ENCODE measurements at places on chromosomes 16 and 17.
A peak's percentile ranks its signal among the peaks of the same experiment; 100 is the strongest.

DNA sequence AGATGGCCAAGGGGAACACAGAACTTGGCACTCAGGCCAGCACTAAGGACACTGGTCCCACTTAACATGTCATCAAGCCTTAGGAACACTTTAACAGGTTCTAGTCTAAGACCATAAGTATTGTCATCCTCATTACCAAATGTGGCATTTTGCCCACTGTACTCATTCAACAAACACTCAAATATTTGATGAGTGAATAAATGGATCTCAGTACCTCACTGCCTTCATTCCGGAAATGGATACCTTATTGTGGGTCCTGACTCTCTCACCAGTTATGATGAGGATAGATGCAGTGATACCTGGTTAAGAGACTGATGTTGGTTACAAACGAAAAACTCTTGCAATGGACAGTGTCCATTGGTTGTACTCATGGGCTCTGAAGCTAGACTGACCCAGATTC is 455.2 kb upstream of the DYNLRB2 start:
- DNase-seq, result no peak

GRCh38 chr16:56748826-56749225 is 18.9 kb downstream of the NUP93 start:
- no peak for DNase-seq

DNA sequence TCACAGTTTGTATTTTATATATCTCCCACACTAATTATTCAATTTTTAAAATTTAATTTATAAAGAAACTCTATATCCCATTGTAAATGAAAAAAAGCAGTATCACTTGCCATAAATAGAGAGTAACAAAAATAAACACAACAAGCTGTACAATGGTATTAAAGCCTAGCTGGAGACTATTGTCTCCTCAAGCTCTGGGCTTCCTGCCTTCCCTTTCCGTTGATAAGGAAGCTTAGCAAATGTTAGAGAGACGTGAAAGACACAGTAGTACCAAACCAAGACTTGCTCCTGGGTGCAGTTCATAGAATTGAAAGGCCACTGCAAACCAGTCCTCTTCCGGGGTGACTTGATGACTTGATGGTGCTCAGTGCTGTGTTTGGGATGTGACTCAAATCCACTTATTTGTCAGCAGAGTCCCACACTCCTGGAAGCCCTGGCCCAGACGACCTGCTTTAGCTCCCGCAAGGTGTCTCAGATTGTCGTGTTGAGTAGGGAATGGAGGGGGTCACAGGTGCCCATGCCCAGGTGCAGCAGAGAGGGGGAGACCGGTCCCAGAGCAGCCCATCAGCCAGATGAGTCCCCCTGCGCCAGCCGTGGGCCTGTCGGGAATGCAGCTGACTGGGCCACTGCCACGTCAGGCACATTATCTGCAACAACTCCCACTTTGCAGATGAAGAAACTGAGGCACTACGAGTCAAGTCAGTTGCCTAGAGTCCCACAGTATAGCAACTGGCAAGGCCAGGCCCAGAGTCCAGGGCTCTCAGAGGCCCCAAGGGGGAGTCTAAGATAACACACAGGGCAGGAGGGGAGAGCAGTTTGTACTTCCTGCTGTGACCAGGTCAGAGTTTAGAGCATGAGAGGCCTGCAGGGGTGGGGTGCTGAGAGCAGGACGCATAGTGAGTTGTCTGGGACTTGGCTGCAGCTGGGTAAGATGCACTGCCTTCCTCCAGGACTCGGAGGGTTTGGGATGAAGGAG is 40.5 kb downstream of the PSME3IP1 start:
- no peak for DNase-seq

DNA sequence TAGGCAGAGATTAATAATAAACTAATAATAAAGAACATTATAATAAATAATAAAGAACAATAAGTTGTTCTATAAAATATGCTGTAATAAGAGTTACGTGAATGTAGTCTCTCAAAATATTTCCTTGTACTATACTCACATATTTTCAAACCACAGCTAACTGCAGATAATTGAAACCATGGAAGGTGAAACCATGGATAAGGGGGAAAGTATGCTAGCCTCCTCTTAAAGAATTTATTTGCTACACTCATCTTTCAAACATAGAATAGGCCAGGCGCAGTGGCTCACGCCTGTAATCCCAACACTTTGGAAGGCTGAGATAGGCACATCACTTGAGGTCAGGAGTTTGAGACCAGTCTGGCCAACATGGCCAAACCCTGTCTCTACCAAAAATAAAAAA is 18.5 kb downstream of the CYTH1 start:
- DNase-seq, result no peak

- DNase-seq, result peak; percentile 63
Observed at GRCh38 chr17:72931163-72931562, 161.3 kb downstream of the SLC39A11 start.

DNA sequence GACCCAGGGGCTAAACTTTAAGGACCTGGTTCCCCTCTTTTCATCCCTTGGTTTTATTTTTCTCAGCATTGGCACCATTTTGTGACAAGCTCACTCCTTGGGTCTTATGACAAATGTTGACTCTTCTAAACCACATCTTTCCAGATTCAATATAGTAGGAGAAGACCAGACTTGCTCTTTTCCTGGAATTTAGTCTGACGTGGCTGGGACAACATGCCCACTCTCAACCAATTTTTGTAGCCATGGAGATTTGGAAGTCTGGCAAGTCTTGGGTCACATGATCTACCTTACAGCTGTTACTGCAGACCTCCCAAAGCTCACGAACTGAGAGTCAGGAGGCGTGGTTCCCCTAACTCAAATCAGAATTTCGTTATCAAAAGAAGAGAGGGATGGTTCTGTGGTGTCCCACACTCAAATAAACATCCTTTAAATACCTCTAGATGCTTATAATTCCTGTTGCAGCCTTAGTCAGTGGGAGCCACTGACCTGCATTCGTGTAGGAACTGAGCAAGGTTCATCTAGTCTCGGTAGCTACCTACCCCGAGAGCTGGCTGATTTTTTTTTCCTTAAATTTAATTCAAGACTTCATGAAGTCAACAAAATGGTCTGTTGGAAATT is 683.5 kb downstream of the MAF start:
- no peak for DNase-seq

DNA sequence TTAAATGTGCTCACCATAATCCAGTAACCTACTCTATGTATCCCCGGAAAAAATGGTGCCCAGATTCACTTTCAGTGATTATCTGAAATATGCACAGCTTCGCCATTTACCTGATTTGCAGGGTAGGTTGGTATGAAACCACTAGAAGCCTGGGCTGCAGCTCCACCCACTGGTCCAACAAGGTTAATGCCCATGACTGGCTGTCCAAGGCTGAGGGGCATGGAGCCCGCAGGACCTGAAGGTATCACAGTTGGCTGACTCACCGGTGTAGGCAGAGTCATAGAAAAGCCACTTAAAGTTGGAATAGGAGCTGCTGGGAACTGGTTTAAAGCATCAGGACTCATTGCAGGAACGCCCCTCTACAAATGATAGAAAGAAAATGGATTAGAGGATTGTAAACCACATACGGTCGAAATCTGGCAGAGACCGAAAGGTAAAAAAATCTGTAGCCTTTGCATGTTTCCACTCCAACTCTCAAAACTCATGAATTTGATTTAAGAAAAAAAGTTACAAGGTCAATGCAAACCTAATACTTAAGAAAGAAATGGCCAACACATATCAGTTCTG is 38.6 kb downstream of the SYNRG start:
- peak; percentile 13 for DNase-seq

- DNase-seq, result no peak
Observed at GRCh38 chr16:84278333-84278732, 16.3 kb upstream of the WFDC1 start.

DNA sequence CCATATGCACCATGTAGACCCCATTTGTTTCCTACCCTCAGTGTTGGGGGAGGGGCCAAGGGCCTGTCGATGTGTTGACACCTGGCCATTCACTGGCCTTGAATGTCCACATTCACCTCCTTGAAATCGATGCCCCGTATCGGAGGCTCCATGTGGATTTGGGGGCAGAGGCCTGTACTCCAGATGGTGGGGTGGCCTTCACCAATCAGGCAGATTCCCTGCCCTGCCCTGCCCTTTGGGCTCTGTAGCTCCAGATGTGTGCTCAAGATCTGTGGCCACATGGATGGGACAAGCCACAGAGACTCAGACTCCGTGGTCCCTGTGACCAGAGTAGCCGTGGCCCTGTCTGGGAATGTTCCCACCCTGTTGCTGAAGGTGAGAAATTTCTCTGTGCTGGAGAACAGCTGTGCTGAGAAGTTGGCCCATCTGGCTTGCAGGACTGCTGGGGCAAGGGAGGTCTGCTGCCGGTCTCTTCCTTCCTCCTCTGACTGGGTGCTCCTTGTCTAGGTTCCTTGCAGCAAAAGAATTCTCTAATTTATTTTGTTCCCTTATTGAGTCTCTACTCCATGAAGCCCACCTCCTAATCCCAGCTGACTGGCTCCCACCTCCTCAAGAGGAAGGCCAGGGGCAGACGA is 221.3 kb downstream of the SEC14L1 start:
- DNase-seq, result no peak

- DNase-seq, result no peak
Observed at GRCh38 chr17:46166692-46167249, 26.5 kb downstream of the KANSL1 start.

DNA sequence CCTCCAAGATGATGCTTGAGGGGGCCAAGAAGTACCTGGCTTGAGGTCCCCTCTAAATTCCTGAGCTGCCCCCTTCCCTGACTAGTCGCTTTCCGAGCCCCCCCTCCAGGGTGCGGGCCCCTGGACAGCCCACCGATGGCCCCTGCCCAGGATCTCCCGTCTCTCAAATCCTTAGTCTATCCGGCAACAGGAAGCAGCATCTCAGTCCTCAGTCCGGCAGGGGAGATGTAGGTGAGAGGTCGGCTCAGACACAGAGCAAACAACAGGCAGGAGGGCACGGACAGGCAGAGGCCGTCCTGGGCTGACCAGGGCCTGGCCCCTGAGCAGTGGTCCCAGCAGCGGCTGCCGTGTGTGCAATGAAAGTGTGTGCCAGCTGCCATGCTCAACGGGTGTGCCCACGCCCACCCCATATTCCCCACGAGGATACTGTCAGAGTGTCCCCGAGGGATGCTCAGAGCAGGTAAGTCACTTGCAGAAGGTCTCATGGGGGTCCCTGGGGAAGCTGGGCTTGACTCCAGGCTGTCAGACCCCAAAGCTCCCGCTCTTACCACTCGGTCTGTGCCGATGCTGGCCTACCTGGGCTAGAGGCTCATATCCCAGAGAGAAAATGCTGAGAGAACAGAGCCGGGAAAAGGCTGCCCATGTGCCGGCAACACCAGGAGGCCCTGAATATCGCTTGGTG is 7.2 kb downstream of the SLC43A2 start:
- no peak for DNase-seq

DNA sequence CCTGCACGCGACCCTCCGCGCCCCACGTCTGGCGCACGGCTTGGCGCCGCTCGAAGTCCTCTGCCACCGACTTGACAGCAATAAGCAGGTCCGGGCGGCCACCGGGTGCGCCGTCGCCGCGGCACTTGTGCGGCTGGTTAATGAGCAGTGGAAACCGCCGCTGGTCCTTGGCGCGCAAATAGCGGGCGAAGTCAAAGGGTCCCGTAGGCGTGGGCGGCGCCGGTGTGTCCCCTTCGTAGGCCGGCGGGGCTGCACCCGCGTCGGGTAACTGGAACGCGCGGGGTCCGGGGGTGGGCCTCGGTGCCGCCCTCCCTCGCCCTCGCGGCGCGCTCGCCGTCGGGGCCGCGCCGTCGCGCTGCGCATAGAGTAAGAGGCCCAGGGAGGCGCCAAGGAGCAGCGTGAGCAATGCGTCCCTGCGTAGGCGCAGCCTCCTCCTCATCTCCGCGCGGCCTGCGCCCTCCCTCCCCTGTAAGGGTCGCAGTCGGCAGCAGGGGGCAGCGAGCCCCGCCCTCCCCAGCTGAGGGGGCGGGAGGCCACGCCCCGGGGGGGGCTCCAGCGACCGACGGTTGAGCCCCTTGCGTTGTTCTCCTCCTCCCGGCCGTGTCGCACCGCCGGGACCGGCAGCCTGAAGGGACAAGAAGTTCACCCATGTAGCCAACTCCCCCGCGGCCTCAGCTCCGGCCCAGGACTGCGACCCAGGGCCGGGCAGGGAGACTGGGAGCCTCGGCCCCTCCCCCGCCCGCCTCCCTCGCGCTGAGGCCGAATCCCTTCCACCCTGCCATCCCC is 558 bp downstream of the B3GNT9 start:
- no peak for DNase-seq

DNA sequence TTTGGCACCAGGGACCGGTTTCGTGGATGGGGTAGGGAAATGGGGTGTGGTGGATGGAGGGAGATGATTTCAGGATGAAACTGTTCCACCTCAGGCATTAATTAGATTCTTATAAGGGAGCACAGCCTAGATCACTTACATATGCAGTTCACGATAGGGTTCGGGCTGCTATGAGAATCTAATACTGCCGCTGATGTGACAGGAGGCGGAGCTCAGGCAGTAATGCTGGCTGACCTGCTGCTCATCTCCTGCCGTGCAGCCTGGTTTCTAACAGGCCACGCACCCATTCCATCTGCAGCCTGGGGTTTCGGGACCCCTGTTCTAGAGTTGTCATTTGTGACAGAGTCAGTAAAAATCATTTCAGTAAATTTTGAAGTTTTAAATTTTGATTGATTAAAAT is 99.7 kb downstream of the CHD9 start:
- no peak for DNase-seq

All from head of caudate nucleus (tissue), 42 donors.